Activated naive CD8-positive, alpha-beta T cell treated with anti-CD3 and anti-CD28 coated beads, Interleukin-2, amount 50 U/mL, for 24 hours (primary cell): ENCODE measurements at places on chromosomes 1 and 21.

DNA sequence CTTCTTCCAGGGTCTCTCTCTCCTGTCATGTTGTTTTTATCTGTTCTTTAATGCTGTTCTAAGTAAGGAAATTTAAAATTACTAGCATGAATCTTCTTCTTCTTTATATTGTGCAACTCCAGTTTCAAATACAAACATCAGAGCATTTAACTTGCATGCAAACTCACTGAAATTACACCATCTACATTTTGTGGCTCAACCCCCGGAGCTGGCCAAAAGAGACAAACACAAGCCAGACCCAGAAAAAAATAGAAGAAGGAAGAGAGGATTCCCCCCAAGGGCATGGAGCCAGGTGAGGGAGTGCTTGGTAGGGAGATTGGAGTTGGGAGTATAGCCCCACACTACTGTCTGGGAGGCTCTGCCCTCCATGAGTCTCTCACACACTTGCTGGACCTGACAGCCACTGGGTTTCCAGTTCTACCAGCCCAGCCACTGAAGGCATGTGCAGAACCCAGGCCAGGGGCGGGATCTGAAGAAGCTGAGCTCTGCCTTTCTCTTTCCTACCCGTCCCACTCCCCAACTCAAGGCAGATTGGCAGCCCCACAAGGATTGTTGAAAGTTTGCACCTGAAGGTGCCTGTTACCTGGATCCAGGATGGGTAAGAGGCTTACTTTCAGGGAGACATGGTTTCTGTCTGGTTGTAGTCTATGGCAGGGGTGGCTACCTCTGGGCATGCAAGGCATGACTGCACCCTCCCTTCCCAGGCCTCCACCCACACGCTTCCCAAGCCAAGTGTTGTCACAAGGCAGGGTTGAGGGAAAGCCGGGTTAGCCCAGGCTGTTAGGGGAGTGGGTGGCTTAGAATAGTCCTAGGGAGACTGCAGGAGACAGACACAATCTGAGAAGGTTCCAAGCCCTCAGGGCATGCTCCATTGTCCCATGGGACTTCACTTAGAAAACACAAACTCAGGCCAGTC is 297.2 kb downstream of the TGFB2 start:
- no peak for DNase-seq

DNA sequence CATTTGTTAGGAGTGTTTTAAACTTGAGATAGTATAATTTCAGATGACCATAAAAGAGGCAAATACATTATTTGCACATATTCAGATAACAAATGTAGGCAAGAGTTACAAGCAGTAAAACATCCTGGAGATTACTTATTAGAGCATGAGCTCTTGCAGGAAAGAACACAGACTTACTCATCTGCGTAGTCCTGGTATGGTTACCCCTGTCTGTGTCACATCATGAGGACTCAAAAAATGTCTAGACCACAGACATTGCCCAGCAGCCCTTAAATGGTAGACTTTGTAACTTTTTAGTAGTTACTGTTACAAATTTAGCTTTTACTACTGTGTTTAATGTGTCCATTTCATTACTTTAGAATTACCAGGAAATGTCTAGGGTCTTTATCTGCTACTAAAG is 12.8 kb downstream of the CACHD1 start:
- no peak for DNase-seq

GRCh38 chr1:22077728-22078127 is 25.2 kb downstream of the CDC42 start:
- DNase-seq = no peak

DNA sequence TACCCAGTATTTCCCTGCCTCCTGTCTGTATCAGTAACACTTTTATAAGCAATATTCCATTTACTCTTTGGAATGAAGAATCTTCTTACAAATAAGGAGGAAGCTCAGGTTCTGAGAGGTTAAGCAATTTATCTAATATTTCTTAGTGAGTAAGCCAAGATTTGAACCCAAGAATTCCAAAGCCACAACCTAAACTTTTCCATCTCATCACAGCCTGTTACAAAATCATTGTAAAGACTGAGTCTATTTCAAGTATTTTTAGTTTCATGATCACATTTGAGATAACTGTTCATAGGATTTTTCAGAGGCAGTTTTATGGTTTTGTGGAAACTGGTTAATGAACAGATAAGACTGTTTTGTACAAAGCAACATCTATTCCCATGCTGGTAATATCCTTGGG is 29.8 kb upstream of the HHAT start:
- DNase-seq = no peak

DNA sequence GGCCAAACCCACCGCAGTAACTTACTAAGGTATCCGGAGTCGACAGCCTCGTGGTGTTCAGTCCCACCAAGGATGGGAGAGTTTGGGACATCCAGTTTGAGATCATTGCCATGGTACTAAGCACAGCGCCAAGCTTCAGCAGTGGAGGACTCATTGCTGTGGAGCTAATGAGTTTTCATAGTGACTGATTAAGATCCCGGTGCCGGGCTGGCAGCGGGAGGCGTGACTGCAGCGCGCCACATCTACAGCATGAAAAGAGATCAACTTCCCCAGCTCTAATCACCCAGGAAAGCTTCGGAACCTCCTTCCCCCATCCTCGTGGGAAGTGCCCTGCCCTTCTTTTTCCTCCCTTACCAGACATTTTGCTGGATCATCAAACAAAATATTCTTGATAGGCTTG is 149.9 kb downstream of the OLFM3 start:
- no peak for DNase-seq

DNA sequence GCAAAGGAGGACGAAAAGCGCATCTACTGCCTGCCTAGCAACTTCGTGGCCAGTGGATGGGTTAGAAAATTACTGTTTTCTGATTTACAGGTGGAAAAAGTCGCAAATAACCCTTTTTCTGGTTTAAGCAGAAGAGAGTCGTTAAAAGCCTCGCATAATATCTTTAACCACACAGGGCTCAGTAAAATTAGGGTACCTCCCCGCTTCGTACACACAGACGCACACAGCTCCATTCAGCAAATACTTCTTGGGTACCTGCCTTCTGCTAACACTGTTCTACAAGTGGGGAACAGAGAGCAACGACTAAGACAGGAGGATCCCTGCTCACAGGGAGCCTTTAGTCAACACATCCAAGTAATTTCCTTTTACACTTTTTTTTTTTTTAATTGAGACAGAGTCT is 704 bp downstream of the ALG6 start:
- DNase-seq = no peak
